ENCODE measurements at places on chromosomes 1 and 21.
A peak's percentile ranks its signal among the peaks of the same experiment; 100 is the strongest.

DNA sequence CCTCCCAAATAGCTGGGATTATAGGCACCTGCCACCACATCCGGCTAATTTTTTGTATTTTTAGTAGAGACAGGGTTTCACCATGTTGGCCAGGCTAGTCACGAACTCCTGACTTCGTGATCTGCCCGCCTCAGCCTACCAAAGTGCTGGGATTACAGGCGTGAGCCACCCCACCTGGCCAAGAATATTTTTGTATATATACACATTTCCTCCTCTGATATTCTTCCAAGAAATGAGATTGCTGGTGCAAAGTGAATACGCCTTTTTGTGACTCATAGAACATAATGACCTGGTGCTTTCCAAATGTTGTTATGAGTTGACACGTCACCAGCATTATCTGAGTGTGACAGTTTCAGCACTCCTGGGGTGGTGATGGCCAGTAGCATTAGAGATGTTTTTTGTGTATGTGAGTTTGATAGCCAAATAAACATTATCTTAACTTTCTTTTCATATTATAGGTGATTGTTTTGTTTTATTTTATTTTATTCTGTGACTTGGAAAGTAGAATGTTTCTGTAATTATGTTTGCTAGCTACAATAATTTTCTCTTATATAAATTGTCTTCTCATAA lies 54.9 kb downstream of the KCNK1 start:
- DNase-seq = no peak

DNA sequence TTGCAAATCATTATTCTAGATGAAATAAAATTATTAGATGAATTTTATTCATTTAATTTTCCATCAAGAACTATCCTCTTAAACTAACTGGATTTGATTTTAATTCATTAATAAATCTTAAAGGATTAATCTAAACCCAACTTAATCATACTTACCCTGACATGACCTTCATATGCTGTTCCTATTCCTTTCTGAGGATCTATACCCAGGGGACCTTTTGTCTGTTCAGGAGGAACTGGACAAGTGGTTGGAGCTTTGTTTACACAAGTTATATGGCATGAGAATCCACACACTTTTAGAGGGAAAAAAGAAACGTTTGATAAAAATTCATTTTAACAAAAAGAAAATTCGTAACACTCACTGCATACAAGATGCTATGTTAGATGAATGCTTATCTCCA lies 95.2 kb downstream of the COQ8A start:
- no peak for DNase-seq

DNA sequence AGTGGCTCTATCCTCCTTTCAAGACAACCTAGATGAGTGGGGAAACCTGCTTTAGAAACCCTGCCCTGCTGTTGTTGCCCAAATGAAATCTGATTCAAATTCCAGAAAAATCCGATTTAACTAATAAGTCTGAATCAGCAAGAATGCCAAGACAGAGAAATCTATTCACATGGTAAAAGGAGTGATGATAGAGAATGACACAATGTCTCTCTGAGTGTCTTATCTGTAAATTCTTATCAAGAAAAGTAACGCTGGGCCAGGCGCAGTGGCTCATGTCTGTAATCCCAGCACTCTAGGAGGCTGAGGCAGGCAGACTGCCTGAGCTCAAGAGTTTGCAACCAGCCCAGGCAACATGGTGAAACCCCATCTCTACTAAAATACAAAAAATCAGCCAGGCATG lies 13.7 kb upstream of the GUCA2A start:
- no peak for DNase-seq

DNA sequence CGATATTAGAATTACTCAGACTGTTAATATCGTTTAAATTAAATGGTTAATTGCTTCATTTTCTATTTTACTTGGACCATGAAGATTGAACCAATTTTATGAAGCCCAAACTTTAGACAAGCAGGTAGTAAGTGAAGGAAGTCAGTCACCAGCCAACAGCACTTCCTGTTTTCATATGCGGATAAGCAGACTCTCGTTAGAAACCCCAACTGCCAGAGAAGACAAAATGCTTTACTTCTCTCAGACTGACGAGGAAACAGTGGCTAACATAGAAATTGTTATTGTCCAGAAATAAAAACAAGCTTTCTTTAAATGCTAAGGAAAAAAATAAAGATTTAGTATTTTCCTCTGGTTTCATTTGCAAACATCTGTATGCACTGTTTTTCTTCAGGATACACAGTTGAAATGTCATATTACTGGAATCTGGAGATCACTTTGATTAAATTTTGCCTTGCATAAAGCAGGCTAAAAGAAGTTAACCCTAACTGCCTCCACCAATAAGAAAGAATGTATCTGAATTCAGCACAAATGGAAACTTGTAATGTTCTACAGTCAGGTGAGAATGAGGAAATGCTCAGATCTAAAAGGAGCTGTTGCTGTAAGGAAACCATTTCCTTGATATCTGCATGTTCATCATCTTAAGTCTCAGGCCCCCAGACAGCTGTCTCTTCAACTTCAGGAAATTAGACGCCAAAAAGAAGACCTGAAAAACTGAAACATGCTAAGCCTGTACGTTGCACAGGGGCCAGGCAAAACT lies 129.8 kb upstream of the SAMSN1 start:
- DNase-seq = no peak

- no peak for DNase-seq
Observed at GRCh38 chr1:79369091-79369490, 362.6 kb upstream of the ADGRL4 start.

- DNase-seq = no peak
Observed at GRCh38 chr1:15731735-15732685, 4.0 kb upstream of the SLC25A34 start.

GRCh38 chr1:182281541-182281940 lies 110.0 kb downstream of the GLUL start:
- no peak for DNase-seq

- no peak for DNase-seq
Observed at GRCh38 chr1:198116069-198116468, 40.7 kb upstream of the NEK7 start.

- DNase-seq = no peak
Observed at GRCh38 chr1:50332941-50333594, 90.2 kb downstream of the DMRTA2 start.

DNA sequence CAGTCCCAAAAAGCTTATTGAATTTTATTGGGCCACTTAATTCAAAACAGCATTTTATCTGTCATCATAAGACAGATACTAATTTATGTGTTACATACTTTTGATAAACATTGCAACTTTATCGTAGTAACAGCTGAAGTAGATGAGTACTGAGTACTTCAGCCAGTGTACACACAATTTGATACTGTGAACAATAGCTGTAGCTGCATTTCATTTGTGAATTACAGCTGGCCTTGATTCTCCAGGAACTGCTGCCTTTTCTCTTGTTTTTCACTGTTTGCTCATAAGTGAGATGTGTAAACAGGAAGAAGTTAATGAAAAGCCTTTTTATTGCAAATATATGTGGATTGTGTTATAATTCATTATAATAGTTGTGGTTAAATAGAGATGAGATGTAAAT lies 10.2 kb downstream of the UAP1 start:
- no peak for DNase-seq

- DNase-seq = no peak
Observed at GRCh38 chr1:64984106-64984505, 17.8 kb upstream of the JAK1 start.

DNA sequence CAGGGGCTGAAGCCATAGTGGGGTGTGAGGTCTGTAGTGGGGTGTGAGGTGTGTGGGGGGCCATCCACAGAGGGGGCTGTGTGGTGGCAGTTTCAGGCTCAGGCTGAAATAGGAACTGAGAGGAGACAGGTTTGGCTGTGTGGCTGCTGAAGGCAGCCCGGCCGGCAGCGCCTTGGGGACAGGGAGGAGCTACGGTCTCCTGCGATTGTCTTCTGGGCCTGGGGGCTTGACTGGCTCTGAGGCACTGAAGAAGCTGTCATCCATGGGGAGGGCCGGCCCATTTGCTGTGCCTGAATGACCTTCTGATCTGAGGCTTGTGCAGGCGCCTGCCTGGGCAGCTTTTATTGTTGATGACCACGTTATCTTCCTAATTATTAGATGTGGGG lies 10.0 kb upstream of the TTC34 start:
- DNase-seq = no peak

- no peak for DNase-seq
Observed at GRCh38 chr1:208433971-208434370, 189.8 kb upstream of the PLXNA2 start.

DNA sequence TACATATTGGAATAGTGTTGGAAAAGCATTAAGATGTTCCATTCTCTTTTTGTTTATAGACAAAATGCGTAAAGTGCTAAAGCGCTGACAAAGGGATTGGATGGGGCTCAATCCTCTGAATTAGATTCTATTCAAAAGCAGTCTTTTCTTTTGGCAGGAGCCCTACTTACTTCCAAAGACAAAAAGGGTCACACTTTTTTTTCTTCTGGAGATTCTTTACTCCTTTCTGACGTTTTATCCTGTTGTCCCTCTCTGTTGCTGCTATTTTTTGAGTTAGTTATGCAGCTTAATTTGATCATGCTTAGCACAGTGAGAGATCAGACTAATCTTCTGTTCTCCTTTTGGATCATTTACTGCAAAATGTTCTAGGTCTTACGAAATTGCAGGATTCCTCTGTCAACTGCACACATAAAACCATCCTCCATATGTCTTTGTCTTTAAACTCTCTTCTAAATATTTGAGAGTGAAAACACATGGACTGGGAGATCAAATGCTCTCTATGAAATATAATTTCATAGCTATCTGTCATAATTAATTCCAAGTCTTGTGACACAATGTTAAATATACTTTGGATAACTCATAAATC lies 656.4 kb upstream of the ADGRL2 start:
- no peak for DNase-seq

DNA sequence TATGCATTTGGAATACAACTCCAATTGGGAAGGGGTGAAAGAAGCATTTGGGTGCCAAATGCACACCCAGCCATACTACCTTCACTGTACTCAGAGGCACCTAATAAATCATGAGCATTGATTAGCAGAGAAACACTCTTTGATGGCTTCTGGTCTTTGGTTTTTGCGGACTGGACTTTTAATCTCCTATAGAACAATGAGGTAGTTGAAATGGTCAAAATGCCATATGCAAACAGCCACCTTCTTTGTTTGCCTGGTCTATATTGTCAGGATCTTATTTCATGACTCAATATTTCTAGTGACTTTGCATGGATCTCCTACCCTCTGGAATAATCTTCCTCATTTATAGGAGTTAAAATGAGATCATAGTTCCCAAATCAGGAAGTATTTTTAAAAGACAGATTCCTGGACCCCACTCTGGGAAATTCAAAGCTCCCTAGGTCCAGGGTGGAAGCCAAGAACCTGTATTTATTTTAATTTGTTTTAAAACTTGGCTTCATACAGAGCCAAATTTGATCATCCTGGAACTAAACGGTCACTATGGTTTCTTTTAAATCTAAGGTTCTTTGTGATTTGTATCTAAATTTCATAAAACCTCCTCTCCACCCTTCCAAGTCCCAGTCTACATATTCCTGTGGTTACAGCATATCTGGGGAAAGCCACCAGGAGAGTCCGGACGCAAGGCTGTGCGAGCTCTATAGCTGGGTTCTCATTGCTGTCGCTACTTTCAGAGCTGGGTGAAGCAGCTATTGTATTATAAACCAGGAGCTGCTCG lies 8.7 kb downstream of the FAM3B start:
- DNase-seq = no peak

DNA sequence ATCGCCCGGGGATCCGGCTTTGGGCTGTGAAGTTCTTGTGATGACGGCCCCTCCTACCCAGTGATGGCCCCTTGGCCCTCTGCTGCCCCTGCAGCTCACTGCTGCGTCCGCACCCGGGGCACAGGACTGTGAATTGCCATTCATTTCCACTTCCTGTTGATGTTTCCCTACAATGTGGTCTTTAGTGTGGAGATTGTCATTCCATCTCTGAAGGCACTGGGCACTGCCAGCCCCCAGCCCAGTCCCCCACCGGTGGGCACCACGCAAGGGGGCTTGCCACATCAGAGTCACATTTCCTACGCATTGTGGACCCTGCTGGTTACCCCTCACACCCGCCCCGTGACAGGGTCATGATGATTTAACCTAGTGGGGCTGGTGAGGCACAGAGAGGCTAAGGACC lies 2.5 kb upstream of the MX2 start:
- no peak for DNase-seq

DNA sequence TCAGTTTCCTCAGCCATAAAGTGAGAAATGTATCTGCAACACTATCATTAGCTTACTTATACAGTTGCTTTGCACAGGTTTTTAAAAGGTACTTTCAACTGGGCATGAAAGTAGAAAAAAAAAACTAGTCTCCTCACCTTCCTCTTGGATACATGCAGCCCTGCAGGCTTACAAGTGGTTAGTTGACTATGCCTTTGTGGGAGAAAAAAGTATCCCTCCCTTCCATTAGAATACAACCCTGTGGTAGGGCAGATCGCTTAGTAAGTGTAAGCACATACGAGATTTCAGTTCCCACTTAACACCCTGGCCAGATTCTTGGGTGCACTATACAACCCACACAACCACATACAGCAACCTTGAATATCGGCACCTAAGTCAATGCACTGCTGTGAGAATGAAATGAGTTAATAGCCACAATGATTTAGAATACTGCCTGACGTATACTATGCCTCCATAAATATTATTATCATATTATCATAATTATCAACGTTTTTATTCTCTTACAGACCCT lies 54.7 kb downstream of the PIGK start:
- no peak for DNase-seq

GRCh38 chr1:60483509-60483908 lies 409.9 kb upstream of the C1orf87 start:
- no peak for DNase-seq

DNA sequence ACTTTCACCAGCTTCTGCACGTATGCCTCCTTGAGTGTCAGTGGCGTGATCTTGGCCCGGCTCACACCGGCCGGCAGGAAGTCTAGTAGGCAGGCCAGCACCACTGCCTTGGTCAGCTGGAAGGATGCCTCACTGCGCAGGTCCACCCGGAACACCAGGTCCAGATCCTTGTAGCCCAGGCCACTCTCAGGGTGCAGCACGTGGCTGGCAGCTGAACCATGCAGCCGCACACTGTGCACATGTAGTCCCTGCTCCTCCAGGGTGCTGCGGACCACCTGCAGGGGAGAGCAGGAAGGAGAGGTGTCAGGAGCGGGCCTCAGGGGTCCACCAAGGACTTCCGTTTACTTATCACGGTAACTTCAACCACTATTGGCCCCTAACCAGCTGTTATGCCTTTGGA lies 6.0 kb downstream of the TENT5B start:
- DNase-seq = no peak

GRCh38 chr21:39047046-39047445 lies 136.2 kb downstream of the PSMG1 start:
- no peak for DNase-seq

GRCh38 chr1:226782845-226783601 lies 43.9 kb upstream of the ITPKB start:
- no peak for DNase-seq

DNA sequence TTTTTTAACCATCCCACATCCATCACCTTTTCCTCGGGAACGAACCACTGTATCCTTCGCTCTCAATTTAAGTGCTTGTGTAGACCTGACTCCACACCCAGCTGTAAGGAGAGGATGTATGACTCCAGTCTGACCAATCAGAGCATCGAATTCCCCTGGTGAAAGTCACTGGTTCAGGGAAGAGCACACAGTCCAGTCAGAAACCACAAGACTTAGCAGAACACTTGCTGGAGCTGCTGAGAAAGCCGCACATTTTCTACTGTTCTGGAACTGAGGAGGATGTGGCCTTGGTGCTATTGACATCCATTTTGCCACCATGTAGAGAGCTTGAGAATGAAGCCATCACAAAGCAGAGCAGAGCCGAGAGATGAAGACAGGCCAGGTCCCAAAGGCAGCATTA lies 59.9 kb upstream of the CNN3 start:
- peak; percentile 89 for DNase-seq
